ENCODE measurements at places on chromosomes 1 and 21.

DNA sequence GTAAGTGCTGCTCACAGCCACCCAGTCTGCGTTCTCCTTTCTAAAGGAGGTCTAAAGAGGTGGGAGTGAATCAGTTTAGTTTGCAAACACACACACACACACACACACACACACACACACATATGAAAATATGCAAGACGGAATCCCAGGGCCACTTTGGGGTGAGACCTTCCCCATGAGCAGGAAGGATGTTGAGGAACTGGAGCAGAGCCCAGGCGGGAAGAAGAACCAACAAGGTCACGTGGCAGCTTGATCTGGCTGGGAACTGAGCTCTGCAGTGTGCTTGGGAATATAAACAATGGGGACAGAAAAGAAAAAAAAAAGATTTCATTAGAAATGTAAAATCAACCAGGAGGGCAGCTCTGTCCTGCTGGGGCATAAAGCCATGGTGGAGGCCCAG is 32.6 kb downstream of the OR2G3 start:
- no peaks in the 10 kb centered on the region for H3K27me3 ChIP-seq
- DNase-seq, result no peak
- H3K4me1 ChIP-seq, result no peaks in the 10 kb centered on the region
- no peak overlapping the region for H3K4me3 ChIP-seq

- no peak for DNase-seq
- H3K4me3 ChIP-seq, result no peak overlapping the region
- no peaks in the 10 kb centered on the region for H3K36me3 ChIP-seq
- H3K27ac ChIP-seq, result no peak overlapping the region
- no peaks in the 10 kb centered on the region for H3K4me1 ChIP-seq
These were observed 19.3 kb upstream of the NPL start for GRCh38 chr1:182770232-182770631.

- no peak overlapping the region for H3K4me3 ChIP-seq
- peaks cover 12% of the 10 kb centered on the region for H3K27me3 ChIP-seq
These were observed 50.0 kb downstream of the LACTBL1 start for GRCh38 chr1:22922640-22923039.

GRCh38 chr21:32137266-32137665 is 141.6 kb downstream of the MIS18A start:
- no peaks in the 10 kb centered on the region for H3K4me1 ChIP-seq
- no peak overlapping the region for H3K4me3 ChIP-seq
- H3K36me3 ChIP-seq, result no peaks in the 10 kb centered on the region

DNA sequence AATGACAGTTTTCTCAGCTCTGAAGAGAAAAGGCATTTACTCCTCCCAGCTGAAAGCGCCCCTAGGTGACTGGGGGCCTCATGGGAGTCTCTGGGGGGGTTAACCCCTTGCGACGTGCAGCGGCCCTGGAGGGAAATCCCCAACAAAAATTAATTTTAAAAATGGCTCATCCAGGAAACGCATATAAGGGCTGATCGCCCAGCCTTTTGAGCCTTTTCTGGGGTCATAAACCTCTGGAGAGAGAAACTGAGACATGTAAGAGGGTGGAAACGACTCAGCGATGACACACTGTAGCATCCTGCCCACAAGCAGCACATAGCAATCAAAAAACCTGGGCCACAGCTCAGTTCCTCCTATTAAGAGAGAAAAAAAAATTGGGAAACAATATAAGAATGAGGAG is 20.4 kb upstream of the HPDL start:
- no peak overlapping the region for H3K27ac ChIP-seq
- no peak overlapping the region for H3K4me3 ChIP-seq
- no peak for DNase-seq
- no peaks in the 10 kb centered on the region for H3K36me3 ChIP-seq
- H3K27me3 ChIP-seq, result no peaks in the 10 kb centered on the region

- DNase-seq, result peak; percentile 89
- H3K27me3 ChIP-seq, result peaks cover 15% of the 10 kb centered on the region
- peak within 1 kb of the TSS; percentile 41 for H3K27ac ChIP-seq
- H3K4me3 ChIP-seq, result peak within 1 kb of the TSS; percentile 32
- no peaks in the 10 kb centered on the region for H3K36me3 ChIP-seq
These were observed at the start of gene GPR3 for GRCh38 chr1:27392096-27392777. Gene GPR3 (plus strand): TSS chr1:27392622. CDS start chr1:27393799, 1,177 bp downstream.

DNA sequence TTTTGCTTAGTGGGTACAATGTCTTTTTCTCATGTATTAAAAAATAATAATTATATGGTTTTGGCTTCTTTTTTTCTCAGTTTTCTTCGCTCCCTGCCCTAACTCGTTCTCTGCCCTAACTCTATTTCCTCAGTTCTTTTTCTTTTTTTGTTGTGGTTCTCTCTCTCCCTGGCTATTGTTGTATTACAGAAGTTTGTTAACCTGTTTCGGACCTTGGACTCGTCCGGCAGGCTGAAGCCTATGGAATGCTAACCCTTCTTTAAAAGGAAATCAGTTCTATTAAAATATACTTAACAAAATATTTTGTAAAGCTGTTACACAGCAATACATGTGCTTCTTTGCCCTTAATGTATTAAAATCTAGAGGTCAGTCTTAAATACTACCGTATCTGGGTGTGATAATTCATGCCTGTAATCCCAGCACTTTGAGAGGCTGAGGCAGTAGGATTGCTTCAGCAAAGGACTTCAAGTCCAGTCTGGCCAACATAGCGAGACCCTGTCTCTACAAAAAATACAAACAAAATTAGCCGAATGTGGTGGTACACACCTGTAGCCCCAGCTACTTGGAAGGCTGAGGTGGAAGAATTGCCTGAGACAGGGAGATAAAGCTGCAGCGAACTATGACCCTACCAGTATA is 64.1 kb downstream of the ANGPTL1 start:
- H3K27me3 ChIP-seq, result no peaks in the 10 kb centered on the region
- H3K27ac ChIP-seq, result no peak overlapping the region
- no peaks in the 10 kb centered on the region for H3K4me1 ChIP-seq
- H3K36me3 ChIP-seq, result peaks cover 6% of the 10 kb centered on the region

GRCh38 chr1:94801919-94802546 is 18.1 kb upstream of the SLC44A3 start:
- no peak overlapping the region for H3K4me3 ChIP-seq
- DNase-seq, result no peak
- no peaks in the 10 kb centered on the region for H3K27me3 ChIP-seq
- H3K4me1 ChIP-seq, result peaks cover 12% of the 10 kb centered on the region
- peak overlapping the region; percentile 71 for H3K27ac ChIP-seq
